ENCODE measurements at places on chromosomes 16 and 17.

- no peak for DNase-seq
These were observed 11.8 kb downstream of the STARD3 start for GRCh38 chr17:39648616-39649366.

DNA sequence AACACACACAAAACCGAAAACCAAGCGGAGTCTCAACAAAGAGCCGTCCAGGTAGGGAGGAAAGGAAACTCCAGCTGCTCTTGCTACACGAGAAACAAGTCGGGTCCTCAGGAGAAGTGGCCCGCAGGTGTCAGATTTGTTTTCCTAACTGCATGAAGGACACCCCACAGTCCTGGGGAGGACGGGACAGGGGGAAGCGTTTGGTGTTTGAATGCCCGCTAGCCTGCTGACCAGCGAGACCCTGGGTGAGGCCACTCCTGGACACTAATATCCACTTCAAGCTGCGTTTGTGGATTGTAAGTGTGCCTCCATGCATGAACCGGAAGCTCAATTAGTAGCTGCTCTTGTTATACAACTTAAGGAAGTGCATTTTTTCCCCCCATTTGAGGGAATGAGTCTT is 299.5 kb downstream of the MAF start:
- DNase-seq, result no peak

DNA sequence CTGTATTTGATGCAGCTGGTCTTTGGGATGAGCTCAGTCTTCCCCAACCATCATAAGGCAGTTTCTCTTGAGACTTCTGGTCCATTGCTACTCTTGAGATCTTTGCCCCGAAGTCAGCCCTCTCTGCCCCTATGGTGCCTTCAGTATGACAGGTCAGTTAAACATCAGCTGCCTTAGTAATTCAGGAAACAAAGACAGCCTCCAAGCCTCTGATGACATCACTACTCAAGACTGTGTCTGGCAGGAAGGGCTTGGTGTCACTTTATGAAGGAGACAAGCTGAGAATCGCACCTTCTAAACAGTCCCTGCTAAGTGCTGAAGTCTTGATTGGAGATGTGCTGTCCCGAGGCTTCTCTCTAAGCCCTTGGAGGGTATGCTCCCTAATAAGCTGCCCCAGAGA is 104.9 kb upstream of the TBX2 start:
- no peak for DNase-seq

GRCh38 chr17:57739402-57740234 is 5.5 kb downstream of the CCDC182 start:
- no peak for DNase-seq

DNA sequence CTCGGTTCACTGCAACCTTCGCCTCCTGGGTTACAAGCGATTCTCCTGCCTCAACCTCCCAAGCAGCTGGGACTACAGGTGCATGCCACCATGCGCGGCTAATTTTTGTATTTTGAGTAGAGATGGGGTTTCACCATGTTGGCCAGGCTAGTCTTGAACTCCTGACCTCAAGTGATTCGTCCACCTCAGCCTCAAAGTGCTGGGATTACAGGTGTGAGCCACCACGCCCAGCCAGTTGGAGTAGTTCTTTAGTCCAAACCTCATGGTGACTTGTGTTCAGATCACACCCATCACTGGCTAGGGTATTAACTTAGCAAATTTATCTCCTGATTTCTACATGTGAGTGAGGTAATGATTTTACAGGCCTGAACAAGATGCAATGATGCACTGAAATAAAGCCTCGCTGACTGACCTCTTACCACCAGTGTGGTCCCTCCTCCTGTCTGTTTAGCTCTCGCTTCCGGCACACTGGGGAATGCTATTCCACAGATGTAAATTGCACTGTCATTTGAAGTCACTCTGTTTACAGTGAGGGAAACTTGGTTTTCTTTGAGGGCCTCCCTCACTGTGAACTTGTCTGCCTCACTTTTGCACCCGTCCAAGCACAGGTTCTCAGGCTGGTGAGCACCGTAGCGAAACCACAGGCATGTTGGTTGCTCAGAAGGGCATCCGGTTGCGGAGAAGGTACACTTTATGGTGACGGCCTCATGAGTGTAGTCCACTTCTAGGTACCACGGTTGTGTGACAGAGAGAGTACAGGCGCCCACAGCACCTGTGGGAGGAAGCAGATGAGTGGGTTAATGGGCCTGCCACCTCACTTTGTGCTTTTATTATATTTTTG is 5.5 kb downstream of the IGSF6 start:
- DNase-seq, result no peak

GRCh38 chr17:7887038-7887481 is 1.5 kb upstream of the CHD3 start:
- no peak for DNase-seq

DNA sequence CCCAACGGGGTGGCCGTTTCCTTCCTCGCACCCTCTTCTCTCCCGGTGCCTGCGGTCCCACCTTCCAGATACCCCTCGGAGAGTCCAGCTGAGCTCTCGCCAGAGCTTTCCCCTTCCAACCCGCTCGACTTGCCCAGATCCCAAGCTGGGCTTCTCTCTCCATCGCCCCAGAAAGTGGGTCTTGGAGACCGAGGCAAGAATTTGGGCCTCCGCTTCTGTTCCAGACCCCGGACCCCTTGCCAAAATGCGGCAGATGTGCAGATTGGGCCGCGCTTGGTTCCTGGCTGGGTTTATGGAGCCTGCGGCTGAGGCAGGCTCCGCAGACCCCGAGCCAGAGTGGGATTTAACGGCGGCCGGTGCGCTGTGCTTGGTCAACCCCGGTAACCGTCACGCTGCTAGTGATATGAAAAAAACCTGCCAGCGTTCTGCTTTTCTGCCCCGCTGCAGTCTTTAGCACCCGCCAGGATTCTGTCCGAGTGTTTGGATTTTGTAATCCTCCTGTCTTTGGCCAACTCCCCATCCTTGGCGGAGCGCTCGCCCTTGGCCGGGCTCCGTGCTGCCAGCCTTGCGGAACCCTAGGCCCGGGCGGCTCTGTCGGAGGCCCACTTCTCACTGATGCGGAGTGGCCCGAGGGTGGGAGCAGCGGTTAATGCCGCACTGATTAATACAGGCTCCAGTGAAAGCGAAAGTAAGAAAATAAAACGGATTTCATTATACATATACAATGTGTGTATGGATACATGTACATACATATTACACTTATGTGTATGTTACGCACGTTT is 754 bp upstream of the SLFN11 start:
- peak; percentile 33 for DNase-seq

- no peak for DNase-seq
These were observed 13.5 kb downstream of the CUEDC1 start for GRCh38 chr17:57941384-57942370.

- DNase-seq, result no peak
These were observed 198.2 kb downstream of the MAF start for GRCh38 chr16:79402356-79402755.

DNA sequence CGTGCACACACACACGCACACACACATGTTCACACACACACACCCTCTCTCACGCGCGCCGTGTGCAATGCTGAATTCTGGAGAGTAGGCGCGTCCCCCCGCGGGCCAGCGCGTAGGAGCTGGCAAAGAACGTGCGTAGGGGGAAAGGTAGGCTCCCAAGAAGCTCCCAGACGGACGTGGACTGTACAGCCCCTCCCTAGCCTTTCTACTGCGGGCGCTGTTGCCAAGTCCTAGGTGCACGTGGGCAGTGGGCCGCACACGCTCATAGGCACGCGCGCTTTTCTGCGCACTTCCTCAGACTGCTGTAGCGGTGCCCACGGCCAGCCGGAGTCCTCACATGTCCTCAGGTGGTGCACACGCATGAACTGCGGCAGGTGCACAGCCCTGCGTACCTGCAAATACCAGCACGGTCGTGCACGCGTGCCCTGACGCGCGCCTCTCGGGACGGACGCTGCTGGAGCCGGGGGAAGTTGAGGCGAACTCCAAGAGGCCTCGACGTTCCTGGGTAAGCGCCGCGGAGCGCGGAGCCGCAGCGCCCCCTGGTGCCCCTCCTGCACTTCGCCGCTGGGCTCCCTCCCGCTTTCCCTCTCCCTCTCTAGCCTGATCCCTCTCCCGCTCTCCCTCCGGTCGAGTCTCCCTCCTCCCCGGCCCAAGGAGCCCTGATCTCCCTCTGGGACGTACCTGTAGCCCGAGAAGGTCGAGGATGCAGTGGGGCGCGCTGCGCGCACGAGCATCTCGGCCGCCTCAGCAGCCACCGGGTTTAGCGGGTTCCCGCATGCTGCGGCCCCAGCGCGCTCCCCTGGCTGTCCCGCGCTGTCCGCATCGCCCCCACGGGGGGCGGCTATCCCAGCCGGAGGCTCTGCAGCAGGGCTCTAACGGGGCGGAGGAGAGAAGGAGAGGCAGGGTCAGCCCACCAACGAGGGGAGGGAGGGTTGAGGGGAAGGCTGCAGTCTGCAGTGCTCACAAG is 749 bp downstream of the GRIN2A start:
- DNase-seq, result no peak

GRCh38 chr16:30927789-30928378 is 4.5 kb downstream of the FBXL19 start:
- DNase-seq, result no peak

GRCh38 chr16:86530251-86531190 is 20.2 kb downstream of the FOXF1 start:
- DNase-seq, result no peak

DNA sequence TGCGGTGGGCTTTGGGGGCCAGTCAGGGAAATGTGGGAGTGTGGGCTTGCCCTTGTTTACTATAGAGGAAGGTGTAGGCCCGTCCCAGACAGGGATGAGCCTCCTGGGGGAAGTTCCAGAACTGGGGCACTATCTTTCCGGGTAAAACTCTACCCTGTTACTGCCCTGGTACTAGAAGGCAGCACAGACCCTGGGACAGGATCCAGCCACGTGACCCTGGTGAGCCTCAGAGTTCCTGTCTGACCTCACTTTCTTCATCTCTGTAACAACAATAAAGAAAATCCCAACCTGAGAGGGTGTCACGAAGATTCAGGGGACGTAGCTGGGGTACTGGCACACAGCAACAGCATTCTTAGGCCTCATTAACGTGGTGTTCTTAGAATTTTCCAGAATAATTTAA is 239.6 kb upstream of the FOXF1 start:
- no peak for DNase-seq
